ENCODE measurements at places on chromosomes 12 and 14.
A peak's percentile ranks its signal among the peaks of the same experiment; 100 is the strongest.

- DNase-seq = no peak
Measured at GRCh38 chr14:79730196-79730595, 481.1 kb downstream of the DIO2 start.

DNA sequence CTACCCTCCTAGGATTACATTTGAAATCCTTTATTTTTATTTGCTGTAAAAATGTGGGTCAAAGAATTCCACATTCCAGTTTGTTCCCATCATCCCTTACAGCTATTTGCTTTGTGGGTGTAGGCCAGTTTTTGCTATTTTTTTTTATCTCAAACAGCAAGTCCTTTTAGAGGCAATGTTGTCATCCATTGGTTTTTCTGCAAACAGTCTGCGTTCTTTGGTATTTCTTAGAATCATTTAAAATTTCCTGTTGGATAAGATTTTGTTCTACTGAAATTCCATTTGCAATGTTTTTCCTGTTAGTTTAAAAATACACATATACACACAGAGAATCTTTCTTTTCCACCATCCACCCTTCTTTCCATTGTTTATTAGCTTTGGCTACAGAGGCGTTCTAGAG, 53.3 kb upstream of the STK38L start:
- no peak for DNase-seq

GRCh38 chr12:56645201-56645716, 525 bp downstream of the ATP5F1B start:
- no peak for DNase-seq

- no peak for DNase-seq
Measured at GRCh38 chr14:94787655-94788054, 17.7 kb upstream of the GSC start.

- peak; percentile 75 for DNase-seq
Measured at GRCh38 chr12:75944097-75944904, 87.3 kb downstream of the PHLDA1 start.

DNA sequence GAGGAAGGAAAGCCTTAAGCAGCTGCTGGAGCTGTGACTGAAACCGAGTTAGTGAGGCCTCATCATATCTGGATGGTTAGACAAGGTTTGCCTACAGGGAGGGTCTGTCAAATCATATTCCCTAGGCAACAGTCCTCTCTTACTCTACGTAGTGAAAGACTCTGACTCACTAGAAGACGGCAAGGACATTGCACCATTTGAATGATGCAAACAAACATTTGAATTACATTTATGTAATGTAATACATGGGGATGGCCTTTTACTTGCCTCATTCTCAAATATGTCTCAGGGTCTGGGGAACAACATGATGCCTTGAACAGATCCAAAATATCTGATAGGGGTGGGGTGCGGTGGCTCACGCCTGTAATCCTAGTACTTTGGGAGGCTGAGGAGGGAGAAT, 29.8 kb upstream of the STRAP start:
- DNase-seq = no peak

DNA sequence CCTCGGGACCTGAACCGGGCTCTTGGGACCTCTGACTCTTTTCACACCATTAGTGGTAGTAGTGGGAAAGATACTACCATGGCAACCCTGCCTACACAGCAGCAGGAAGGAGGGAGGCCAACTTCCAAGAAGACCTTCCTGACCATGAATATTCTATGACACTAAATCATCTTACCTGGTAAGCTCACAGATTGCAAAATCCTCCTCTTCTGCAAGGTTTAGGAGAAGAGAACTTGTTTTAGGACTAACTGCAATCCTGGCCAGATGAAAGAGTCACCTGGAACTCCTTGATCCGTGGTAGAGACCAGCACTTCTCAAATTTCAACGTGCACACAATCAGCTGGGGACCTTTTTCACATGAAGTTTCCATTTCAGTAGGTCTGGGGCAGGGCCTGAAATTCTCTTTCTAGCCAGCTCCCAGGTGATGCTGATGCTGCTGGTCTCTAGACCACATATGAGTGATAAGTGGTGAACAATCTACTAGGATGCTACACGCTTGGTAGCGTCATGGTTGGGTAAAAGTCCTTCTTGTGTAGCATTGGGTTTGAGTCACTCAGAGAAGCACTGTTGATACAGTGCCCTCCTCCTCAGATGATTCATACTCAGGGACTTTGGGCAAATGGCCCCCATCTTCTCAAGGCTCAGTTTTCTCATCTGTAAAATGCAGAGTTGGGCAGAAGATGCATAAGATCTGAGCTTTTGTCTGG, 35.6 kb upstream of the FICD start:
- DNase-seq = no peak

- no peak for DNase-seq
Measured at GRCh38 chr12:27209257-27209910, 34.7 kb upstream of the STK38L start.

GRCh38 chr12:13404631-13405473, 208.3 kb downstream of the EMP1 start:
- DNase-seq = no peak

DNA sequence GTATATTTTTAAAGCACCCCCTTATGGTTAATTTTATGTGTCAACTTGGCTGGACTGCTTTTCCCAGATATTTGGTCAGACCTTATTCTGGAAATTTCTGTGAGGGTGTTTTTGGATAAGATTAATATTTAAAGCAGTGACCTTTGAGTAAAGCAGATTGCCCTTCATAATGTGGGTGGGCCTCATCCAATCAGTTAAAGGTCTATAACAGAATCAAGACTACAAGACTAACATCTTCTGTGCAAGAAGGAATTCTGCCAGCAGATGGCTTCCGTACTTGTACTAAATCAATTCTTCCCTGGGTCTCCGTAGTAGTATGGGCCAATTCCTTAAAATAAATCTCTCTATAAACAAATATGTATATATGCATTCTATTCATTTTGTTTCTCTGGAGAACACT, 257.6 kb downstream of the ETNK1 start:
- DNase-seq = no peak

GRCh38 chr12:102756530-102756929, 160.5 kb downstream of the PAH start:
- no peak for DNase-seq

- DNase-seq = peak; percentile 13
Measured at GRCh38 chr12:70966046-70966445, 45.5 kb upstream of the PTPRR start.

DNA sequence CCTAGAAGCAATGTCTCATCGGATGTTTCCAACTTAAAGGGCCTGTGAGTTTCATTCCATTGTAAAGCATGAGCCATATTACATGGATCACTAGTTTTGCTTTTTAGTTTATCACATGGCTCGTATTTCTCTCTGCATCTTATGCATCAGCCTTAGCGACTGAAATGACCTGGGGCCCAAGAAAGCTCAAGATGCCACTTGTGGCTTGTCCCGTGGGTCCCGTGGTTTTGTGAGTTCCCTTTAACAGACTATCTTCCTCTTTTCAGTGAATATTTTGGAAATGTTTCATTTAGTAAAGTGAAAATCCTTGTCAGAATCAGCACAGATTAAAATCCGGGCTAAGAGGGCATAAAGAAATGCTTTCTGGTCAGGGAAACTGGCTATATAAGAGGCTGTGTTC, 86.2 kb upstream of the PPM1H start:
- DNase-seq = peak; percentile 45

DNA sequence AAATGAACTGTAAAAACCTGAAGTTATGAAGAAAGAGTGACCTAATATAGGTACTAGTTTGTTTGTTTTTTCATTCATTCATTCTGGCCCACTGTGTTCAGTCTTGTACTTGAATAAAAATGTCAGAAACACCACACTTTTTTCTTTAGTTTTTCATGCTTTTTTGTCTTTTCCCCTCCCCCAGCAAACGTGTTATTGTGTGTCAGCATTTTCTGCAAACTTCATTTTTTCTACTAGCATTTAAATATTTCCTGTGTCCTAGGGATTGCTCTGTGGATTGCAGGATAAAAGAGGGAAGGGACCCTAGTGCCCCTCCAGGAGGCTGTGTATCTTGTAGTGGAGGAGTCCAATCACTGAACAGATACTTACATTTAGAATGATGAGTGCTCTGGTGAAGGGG, 42.2 kb downstream of the ETNK1 start:
- DNase-seq = no peak

GRCh38 chr12:12046401-12046800, 24.3 kb upstream of the BCL2L14 start:
- DNase-seq = no peak

DNA sequence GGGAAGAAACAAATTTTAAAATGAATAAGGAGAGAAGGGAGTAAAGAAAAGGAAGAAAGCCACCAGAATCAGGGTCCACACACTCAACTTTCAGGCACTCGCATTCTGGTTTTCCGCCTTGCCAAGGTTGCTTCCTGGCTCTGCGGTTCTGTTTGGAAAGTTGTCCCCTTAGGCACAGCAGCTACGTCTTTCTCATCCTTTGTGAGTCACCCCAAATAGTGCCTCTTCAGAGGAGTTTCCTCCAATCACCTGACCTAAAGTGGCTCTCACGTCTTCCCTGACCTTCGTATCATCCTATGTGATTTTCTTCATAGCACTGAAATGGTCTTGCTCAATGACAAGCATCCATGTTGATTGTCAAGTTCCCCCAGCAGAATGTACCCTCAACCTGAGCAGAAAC, 99.5 kb upstream of the TMCC3 start:
- DNase-seq = no peak

Measured in common myeloid progenitor, CD34-positive (primary cell).